ENCODE measurements at places on chromosomes 5 and 9. TPM values are rescaled to one million over a fixed set of nuclear protein-coding genes. Genes with fewer than 3 reads are reported as not detected.
A peak's percentile ranks its signal among the peaks of the same experiment; 100 is the strongest.

GRCh38 chr5:75651575-75652238, 40.5 kb downstream of the ANKDD1B start:
- no peak for DNase-seq

DNA sequence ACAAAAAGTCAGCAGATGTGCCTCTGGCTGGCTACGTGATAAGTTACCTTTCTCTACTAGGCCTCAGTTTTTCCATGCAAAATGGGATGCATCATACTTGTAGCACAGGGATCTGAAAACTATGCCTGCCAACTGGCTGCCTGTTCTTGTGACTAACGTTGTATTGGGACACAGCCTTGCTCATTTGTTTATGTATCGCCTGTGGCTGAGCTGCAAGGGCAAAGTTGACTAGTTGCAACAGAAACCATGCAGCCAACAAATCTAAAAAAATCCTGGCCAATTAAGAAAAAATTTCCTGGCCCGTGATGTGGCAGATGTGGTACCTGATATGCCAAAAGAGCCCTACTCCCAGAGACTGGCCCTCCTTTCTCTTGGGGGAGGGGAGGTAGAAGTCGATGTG, 131.3 kb downstream of the SEC61B start:
- peak; percentile 98 for DNase-seq

DNA sequence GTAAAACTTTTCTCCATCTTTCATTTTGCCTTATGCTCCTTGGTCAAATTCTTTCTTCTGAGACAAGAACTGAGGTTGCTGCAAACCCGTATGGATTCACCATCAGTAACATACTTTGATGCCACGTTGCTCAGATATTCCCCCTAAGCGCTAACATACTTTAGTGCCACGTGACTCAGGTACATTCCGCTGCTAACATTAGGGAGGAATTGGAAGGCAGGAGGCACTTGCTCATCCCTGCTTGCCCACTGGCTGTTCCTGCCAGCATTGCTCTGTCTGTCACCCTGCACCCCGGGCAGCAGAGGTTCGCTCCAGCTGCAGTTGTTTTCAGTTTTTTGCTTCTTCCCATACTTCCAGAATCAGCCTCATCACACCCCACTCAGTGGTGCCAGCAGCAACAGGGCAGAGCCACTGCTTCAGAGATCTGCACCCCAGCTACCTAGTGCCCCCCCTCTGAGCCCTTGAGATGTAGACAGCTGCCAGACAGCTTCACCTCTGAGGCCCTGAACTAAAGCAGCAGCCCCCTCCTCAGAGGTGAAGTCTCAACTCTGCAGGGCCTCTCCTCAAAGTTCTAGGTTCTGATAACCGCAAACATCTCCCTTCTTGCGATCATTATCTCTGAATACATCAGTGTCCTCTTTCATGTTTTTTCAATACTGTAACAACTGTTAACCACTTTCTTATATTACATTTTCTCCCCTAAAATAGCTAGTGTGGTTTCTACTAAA, 228.0 kb upstream of the KIF2A start:
- no peak for DNase-seq

- no peak for DNase-seq
Measured at GRCh38 chr9:131398204-131398603, 4.3 kb downstream of the PRRC2B start.

- DNase-seq: no peak
Measured at GRCh38 chr5:81405126-81405891, 11.4 kb upstream of the ACOT12 start.

- DNase-seq: no peak
Measured at GRCh38 chr5:107532169-107532878, 138.4 kb downstream of the EFNA5 start.

- no peak for DNase-seq
Measured at GRCh38 chr9:125646621-125647100, 60.3 kb downstream of the MAPKAP1 start.

The PNPLA7 gene
- 0.89 TPM for polyA plus RNA-seq

The GPR151 gene
- not detected for polyA plus RNA-seq

The SPINK6 gene
- not detected for polyA plus RNA-seq

The C9 gene
- not detected for polyA plus RNA-seq

The UTP15 gene
- polyA plus RNA-seq: 11.4 TPM

Measured in IMR-90 (cell line).